ENCODE measurements at places on chromosomes 4 and X.

GRCh38 chrX:110086916-110087484 is 84.1 kb downstream of the TMEM164 start:
- no peak for DNase-seq

- DNase-seq: no peak
Measured at GRCh38 chr4:27085396-27085795, 224.8 kb downstream of the STIM2 start.

DNA sequence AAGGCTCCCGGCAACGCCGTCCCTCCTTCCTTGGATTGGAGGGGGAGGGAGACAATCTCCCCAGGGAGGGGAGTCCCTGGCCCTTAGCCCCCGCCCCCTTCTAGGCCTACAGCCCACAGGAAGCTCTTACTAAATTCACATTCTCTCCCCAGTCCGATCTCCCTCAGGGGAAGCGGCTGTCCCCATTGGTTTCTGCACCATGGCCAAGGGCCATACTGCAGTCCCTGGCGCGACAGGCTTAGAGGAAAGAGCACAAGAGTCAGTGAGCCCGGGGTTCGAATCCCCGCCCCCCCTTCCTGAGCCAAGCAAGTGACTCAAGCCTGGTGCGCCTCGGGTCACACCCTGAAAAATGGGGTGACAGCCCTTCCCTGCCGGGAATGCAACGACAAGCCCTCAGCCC is 1.1 kb downstream of the ABLIM2 start:
- DNase-seq: no peak

DNA sequence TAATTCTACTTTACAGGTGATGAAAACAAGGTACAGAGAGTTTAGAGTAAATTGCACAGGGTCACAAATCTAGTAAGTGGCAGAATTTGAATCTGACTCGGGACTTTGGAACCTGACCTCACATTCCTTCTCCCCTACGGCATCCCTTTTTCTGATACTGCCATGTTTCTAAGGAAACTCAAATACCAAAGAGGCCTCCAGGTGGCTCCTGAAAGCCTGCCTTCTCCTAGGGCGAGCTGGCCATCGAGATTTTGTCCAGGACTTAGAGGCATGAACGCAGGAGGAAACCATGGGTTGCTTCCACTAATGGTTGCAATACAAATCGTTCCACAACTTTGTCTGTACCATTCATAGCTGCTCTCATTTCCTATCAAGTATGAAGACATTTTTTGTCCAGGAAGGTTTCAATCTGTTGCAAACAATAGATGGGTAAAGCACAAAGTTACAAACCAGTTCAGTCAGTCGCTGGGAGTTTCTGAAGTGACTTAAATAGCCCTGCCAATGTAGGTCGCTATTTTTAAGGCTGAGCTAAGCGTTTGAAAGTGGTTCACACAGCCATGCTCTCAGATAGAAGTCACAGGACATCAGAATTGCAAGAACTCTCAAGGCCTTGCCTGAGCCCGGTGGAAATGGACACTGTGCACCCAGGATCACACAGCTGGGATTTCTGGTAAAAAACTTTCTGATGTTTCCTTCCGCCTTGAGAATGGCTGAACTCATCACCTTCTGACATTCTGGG is 296.6 kb upstream of the PRPS2 start:
- no peak for DNase-seq

DNA sequence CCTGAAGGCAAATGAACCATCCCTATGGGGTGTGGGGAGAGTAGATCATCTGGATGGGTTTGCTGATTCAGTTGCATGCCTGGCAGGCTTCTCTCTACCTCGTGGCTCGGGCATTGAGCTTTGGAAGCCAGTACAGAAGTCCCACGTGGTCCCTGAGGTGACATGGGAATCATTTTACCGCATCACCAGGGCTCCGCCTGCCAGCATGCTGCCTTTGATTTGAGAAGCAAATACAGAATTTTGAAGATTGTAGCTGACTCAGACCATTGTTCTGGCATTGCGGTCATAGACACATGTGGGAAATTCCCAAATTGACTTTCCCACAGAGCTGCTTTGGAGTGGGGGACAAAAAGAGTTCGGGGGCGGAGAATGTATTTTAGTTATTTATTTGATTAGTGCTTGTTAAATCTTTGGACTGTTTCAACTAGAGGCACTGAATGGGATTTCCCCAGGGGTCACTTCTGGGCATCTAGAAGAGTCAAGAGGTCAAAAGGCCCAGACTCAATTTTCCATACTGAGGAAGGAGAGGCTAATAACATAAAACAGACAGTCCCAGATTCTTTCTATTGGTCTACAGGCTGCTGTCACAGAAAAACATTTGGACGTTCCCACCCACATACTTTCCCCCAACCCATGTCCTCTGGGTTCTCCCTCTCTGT is 79.3 kb downstream of the NHSL2 start:
- no peak for DNase-seq

GRCh38 chr4:25500626-25501316 is 123.7 kb downstream of the ANAPC4 start:
- DNase-seq: peak; percentile 81

DNA sequence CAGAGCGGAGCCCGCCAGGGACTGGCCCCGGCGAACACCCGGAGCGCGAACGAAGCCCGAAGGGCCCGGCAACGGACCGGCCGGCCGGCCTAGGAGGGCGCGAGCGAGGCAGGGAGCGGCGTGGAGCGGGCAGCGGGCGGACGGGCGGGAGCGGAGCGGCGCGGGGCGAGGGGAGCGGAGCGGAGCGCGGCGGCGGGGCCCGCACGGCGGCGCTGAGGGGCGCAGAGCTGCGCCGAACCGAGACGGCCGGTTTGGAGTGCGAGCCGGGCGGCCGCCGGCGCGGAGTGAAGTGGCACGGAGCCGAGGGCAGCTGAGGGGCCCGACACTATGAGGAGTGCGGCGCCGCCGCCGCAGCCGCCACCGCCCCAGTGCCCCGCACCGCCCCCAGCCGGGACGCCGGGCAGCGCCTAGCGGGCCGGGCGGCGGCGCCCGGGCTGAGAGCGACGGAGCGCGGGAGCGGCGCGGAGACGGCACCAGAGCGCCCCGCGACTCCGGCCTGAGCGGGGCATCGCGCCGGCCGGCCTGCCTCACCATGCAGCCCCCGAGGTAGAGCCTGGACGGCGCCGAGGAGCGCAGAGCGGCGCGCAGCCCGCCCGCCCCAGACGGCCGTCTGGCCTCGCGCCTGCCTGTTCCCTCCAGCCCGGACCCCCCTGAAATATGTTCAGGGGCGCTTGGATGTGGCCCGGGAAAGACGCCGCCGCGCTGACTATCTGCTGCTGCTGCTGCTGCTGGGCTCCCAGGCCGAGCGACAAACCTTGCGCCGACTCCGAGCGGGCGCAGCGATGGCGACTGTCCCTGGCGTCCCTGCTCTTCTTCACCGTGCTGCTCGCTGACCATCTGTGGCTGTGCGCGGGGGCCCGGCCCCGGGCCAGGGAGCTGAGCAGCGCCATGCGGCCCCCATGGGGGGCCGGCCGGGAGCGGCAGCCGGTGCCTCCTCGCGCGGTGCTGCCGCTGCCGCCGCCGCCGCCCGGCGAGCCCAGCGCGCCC is 793 bp downstream of the NALF2 start:
- no peak for DNase-seq

DNA sequence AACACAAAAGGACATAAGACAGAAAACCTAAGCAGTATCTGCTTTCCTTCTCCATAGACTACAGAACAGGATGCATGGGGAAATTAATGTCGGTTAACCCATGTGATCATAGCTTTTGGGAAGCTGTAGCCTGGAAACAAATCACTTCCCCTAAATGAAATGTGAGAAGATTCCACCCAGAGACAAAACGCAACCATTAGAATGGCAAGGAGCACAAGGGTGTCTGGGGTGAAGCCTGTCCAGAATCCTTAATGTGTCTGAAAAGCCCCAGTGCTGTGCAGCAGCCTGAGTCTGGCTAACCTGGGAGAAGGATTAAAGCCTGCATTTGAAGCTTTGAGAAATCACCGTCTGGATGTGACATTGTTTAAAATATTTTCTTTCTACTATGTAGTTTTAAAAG is 213.3 kb downstream of the ANKRD50 start:
- DNase-seq: no peak

DNA sequence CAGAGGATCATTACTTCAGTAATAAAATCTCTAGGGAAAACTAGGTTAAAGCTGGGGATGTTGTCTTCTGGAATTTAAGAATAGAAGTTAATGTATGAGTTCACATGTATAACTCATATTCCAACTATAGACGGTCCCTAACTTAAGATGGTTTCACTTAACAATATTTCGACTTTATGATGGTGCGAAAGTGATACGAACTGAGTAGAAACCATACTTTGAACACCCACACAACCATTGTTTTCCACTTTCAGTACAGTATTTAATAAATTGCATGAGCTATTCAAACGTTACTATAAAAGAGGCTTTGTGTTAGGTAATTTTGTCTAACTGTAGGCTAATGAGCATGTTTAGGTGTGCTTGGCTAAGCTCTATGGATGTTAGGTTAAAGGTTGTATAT is 38.7 kb downstream of the CCSER1 start:
- DNase-seq: no peak

DNA sequence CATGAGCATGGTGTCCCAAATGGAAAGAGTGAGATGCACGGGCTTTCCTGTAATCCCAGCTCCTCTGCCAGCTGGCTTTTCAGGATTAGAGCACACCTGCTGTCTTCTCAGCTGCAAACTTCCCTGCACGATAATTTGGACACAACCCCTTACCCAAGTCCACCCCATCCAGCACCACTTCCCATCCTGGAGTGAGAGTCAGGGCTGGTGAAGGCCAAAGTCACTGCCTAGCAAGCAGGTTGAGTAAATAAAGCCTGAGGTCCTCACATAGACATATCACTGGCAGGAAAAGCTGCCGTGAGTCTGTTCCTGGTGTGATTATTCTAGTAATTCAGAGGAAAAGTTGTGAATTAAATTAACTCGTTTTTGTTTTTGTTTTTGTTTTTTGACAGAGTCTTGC is 113.9 kb upstream of the MBNL3 start:
- DNase-seq: no peak
